GM12878 (cell line): ENCODE measurements at places on chromosomes 4 and X.
A peak's percentile ranks its signal among the peaks of the same experiment; 100 is the strongest.

GRCh38 chr4:128803783-128804182, 5.7 kb upstream of the JADE1 start:
- DNase-seq, result no peak

- DNase-seq, result no peak
Measured at GRCh38 chrX:112846187-112846586, 5.6 kb upstream of the AMOT start.

- DNase-seq, result no peak
Measured at GRCh38 chr4:118751629-118752323, 66.6 kb downstream of the METTL14 start.

GRCh38 chrX:98289726-98290125, 1406.0 kb downstream of the RPA4 start:
- DNase-seq, result no peak

GRCh38 chrX:66050140-66050569, 10.3 kb upstream of the VSIG4 start:
- DNase-seq, result no peak

GRCh38 chr4:81377191-81377590, 94.5 kb downstream of the RASGEF1B start:
- no peak for DNase-seq

GRCh38 chrX:24485976-24486680, 21.0 kb downstream of the PDK3 start:
- DNase-seq, result no peak

- DNase-seq, result no peak
Measured at GRCh38 chrX:40169193-40170101, 71.7 kb upstream of the BCOR start.

GRCh38 chrX:136909119-136909705, 28.7 kb upstream of the RBMX start:
- peak; percentile 12 for DNase-seq

DNA sequence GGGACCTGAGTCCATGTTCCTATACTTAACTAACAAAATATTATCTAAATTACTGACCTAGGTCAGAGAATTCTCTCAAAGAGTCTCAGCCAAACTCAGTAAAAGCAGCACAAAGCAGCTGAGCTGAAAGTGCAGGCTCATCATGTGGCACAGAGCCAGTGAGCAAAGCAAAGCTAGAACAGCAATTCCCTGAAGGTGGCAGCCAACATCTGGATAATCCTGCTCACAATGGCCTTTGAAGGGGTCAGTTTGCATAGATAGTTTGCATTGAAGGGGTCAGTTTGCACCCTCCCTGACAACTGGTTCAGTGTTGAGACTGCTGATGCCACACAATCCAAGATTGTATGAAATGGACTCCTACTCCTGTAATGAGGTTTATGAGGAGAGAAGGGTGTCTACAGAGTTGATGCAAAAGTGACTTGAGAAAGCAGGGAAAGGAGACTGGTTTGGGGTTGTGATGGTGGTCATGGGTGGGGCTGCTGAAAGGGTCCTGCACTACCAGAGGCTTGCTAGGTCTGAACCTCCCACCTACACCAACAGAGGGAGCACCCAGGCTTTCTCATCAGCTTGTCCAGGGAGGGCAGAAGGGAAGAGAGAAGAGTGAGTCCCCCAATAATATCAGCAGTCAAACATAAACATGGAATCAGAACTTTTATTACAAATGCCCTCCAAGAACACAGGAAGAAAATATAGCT, 39.7 kb downstream of the TRIM61 start:
- DNase-seq, result peak; percentile 25

DNA sequence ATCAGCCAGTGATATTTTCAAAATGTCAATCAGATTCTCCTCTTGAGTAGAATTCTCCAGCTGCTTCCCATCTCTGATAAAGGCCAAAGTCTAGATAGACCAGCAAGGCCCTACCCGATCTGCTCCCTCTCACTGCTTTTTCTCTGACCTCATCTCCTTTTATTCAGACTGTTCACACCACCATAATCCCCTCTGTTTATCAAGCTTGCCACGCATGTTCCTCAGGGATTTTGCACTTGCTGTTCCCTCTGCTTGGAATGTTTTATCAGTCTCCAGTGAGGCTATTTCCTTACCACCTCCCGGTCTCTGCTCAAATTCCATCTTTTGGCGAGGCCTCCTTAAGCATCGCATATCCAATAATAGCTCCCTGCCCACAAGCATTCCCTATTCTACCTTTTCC, 20.1 kb downstream of the NOCT start:
- DNase-seq, result no peak

DNA sequence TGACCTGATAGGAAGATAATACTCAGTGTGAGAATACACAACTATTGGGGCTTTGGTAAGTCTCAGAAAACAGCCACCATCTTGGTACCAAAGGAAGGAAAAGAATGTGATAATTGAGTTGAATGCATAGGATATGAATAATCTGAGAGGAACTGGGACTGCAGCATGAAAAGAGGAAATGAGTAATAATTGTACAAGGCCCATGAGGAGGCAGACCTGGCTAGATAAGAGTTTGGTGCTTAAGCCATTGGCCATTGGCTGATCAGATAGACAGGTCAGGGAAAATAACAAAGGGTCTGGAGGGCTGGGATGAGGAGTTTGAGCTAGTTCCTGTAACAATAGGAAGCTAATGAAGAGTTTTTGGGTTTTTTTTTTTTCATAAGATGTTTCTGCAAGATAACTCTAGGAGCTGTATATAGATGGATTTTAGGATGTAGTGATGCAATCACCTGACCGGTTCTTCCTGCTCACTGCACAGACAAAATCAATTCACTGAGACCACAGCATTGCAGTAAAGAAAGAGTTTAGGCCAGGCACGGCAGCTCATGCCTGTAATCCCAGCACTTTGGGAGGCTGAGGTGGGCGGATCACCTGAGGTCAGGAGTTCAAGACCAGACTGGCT, 5.3 kb upstream of the TRMT2B start:
- peak; percentile 32 for DNase-seq

GRCh38 chr4:171813526-171814250, 484 bp downstream of the GALNTL6 start:
- DNase-seq, result no peak

DNA sequence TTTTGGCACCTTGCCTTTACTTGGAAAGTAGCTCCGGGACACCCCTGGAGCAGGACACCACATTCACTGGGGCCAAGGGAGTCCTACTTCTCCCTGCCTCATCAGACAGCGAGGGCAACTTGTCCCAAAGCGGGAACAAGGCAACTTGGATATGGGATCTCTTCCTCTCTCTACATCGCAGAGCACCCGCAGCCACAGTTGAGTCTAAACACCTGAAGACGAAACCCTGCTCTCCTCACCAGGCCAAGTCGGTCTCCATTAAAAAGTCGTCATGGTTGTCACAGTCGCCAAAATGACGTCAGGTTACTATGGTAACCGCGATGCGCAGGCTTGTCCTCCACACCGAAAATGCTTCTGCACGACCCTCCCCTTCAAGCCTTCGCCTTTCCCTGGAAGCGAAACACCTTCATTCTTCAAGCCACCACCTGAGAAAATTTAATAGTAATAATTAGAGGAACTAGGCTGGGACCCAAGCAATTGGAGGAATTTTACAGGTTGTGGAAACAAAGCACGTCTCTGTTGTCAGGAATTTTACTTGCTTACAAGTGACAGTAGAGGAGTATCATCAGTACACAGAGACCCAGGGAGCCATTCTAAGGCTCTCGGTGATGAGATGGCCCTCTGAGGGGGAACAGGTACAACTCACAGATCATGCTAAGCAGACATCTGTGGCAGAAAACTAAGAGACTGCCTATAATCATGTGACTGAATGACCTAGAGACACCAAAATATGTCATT, 30.5 kb upstream of the TCEAL4 start:
- no peak for DNase-seq

DNA sequence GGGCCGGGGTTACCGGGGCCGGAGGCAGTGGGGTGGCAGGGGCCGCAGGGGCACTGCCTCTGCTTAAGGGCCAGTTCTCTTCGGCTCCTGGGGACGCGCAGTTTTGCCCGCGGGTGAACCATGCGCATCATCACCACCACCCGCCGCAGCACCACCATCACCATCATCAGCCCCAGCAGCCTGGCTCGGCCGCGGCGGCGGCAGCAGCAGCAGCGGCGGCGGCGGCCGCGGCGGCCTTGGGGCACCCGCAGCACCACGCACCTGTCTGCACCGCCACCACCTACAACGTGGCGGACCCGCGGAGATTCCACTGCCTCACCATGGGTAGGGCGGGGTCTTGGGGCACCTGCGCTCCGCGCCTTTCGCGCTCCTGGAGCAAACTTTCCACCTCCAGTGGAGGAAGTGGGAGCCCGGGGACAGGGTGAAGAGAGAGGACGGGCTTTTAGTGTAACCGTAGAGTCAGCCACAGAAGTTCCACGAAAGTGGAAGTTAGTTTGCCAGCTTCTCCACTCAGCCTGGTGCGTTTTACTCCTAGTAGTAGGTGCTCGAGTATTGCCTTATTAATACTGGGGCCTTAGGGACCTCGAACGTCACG, 729 bp downstream of the GSX2 start:
- DNase-seq, result no peak

- DNase-seq, result no peak
Measured at GRCh38 chr4:75834095-75834771, 68.0 kb downstream of the PPEF2 start.

DNA sequence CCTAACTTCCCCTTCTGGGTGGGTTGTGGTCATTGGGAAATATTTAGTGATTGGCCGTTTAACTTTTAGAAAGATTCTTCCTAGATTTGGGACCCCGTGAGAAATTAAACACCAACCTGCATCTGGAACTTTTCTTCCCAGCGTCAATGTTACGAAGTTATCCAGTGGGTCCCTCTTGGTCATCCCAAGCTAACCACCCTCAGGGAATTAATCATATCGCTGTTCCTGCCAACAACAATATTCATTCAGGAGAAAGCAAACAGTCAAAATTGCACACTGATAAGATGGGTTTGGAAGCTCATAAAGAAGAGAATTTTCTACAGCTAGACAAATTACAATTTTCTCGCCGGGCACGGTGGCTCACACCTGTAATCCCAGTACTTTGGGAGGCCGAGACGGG, 121.2 kb upstream of the STX18 start:
- DNase-seq, result no peak

GRCh38 chr4:16516796-16517439, 290.6 kb upstream of the TAPT1 start:
- no peak for DNase-seq

- DNase-seq, result peak; percentile 5
Measured at GRCh38 chrX:149962859-149963757, 24.8 kb upstream of the EOLA2 start.

GRCh38 chr4:19944806-19945205, 306.9 kb upstream of the SLIT2 start:
- DNase-seq, result no peak

GRCh38 chrX:42524379-42524778, 253.6 kb downstream of the PPP1R2C start:
- DNase-seq, result no peak

DNA sequence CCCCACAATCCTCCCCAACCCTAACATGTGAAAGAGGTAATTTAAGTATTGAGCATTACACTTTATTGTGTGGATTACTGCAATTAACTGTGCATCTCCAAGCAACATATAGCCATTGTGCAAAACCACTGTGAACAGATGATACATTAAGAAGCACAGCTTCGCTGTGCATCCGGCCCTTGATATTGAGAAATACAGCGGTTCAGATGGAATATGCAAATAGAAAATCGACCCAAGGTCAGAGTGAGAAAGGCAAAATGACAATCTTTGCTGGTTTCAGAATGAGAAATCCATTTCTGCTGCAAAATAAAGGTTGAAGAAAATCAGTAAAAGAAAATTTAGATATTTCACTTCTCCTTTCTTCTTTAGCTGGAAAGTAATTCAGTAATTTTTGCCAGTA, 805.9 kb upstream of the GRID2 start:
- DNase-seq, result no peak

GRCh38 chrX:118633530-118633929, 93.9 kb upstream of the IL13RA1 start:
- no peak for DNase-seq

DNA sequence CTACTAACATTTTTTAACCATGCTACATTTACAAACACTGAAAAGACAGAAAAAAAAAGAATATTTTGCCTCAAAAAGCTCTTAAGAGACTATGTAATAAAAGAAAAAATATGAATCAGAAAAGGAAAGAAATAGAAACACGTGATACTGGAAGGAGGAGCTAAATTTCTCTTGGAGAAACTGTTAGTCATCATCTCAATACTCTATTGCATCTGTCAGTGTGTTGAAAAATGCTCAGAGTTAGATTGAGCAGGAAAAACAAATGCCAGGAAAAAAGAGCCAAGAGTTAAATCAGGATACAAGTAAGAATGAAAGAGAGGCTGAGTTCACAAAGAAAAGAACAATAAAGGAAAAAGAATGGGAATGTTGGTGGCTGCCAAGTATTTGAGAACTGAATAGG, 2.6 kb downstream of the RAB28 start:
- DNase-seq, result no peak

DNA sequence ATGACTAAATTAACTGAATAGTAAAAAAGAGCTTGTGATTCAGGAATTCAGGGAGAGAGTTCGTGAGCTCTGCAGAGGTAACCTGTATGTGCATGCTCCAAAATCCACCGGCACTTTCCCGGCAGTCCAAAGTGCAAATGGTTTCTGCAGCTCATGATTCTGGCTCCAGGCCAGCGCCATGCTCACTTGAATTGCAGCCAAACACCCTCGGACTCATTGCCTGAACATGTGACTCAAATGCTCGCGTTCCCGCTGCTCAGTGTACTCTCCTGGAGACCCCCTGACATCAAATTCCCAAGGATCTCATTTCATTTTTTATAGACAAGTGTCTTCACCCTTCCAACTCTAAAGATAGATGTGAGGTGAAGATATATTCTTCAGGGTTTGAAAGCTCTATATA, 44.1 kb upstream of the SH3RF1 start:
- no peak for DNase-seq

DNA sequence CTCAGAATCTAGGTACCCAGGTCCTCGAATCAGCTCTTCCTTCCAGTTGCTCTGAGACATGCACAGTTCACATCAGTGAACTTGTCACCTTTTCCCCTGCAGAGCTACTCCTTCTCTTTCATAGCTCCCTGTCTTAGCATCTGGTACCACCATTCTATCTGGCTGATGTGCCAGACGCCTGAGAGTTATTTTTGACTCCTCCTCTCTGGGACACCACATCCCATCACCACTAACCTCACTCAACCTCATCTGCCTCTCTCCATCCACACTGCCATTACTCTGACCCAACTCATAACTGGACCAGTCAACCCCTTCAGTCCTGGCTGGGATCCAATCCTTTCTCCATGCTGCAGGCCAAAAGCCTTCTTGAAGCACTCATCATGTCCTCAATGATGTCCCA, 44.5 kb downstream of the SLC2A9 start:
- DNase-seq, result no peak

DNA sequence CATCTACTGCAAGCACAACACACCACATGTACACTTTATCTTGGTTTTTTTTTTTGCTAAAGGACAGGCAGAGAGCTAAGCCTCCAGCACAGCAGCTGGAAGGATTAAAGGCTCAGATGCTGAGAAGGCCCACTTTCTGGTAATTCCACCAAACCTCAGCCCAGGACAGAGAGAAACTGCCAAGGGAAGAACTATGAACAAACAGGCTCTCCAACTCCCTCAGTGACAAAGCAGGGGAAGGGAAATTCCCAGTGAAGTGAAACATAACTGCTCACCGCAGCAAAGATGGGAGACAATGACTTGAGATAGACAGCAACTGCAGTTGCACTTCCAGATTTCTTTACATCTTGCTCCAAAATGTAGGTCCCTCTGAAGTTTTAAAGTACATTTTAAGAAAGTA, 4.8 kb downstream of the PROM1 start:
- DNase-seq, result peak; percentile 19
